K562 (cell line): ENCODE measurements at places on chromosomes 12 and 14. TPM values are rescaled to one million over a fixed set of nuclear protein-coding genes. Genes with fewer than 3 reads are reported as not detected.

Gene CLEC1A
- total RNA-seq = not detected in 2 replicates

Gene SLC17A8
- total RNA-seq = not detected in 2 replicates

Gene ADCY6
- total RNA-seq = 0.87 and 1.0 TPM in 2 replicates

Gene KRT6C
- total RNA-seq = not detected in 2 replicates

Gene ADCK1
- 6.4 and 7.1 TPM in 2 replicates for total RNA-seq

Gene CLEC4E
- total RNA-seq = not detected in 2 replicates

Gene CPM
- total RNA-seq = 0.22 and 0.31 TPM in 2 replicates

Gene DHRS7
- total RNA-seq = 14.5 and 15.7 TPM in 2 replicates

Gene CDK17
- total RNA-seq = 21.1 and 24.6 TPM in 2 replicates

Gene POTEM
- not detected in 2 replicates for total RNA-seq

Gene OTOGL
- total RNA-seq = 0.02 TPM in 1 of 2 replicates, not detected in the other

Gene SMCO2
- not detected in 2 replicates for total RNA-seq

Gene KLHDC1
- 0.22 TPM in 2 replicates for total RNA-seq

Gene GPR137C
- 0.07 and 0.31 TPM in 2 replicates for total RNA-seq

Gene TESPA1
- 2.4 and 3.8 TPM in 2 replicates for total RNA-seq

Gene PAH
- 0.31 and 0.75 TPM in 2 replicates for total RNA-seq

Gene IL22
- not detected in 2 replicates for total RNA-seq

Gene PCNX4
- total RNA-seq = 25.9 and 35.5 TPM in 2 replicates

Gene BAZ2A
- total RNA-seq = 72.1 and 86.4 TPM in 2 replicates

Gene DACT1
- 0.13 TPM in 2 replicates for total RNA-seq

Gene ZFHX2
- 0.11 and 0.22 TPM in 2 replicates for total RNA-seq

Gene TC2N
- 8.4 and 9.5 TPM in 2 replicates for total RNA-seq

Gene CFAP251
- total RNA-seq = 17.2 and 18.2 TPM in 2 replicates

Gene RTN1
- total RNA-seq = not detected in 2 replicates

Gene LRP1-AS
- total RNA-seq = not detected in 2 replicates

Gene GARIN6
- total RNA-seq = not detected in 2 replicates

Gene LMNTD1
- total RNA-seq = not detected in 2 replicates

Gene TEX22
- 1.0 and 1.7 TPM in 2 replicates for total RNA-seq

Gene C3AR1
- 3.5 and 3.9 TPM in 2 replicates for total RNA-seq

Gene HNF1A
- total RNA-seq = not detected in 2 replicates

Gene FGF6
- total RNA-seq = not detected in 2 replicates

Gene ATL1
- 0.16 TPM in 1 of 2 replicates, not detected in the other for total RNA-seq

Gene FOXN4
- not detected in 2 replicates for total RNA-seq

Gene TMEM30B
- 0.04 TPM in 1 of 2 replicates, not detected in the other for total RNA-seq

Gene NPAS3
- not detected in 2 replicates for total RNA-seq

Gene JDP2
- 8.9 and 9.6 TPM in 2 replicates for total RNA-seq

Gene HRK
- total RNA-seq = not detected in 2 replicates

Gene VWF
- 0.40 and 0.53 TPM in 2 replicates for total RNA-seq

Gene CCDC184
- 0.09 and 0.18 TPM in 2 replicates for total RNA-seq

Gene MDGA2
- not detected in 2 replicates for total RNA-seq

Gene LHX5
- 0.04 and 0.16 TPM in 2 replicates for total RNA-seq

Gene LMO3
- 0.20 and 0.40 TPM in 2 replicates for total RNA-seq

Gene MOK
- total RNA-seq = 4.9 TPM in 2 replicates

Gene POTEG
- not detected in 2 replicates for total RNA-seq

Gene FAM90A1
- 0.16 TPM in 1 of 2 replicates, not detected in the other for total RNA-seq

Gene PMCH
- total RNA-seq = not detected in 2 replicates

Gene AQP6
- not detected in 2 replicates for total RNA-seq

Gene CCDC88C
- 16.8 and 22.5 TPM in 2 replicates for total RNA-seq

Gene RNASE2
- not detected in 2 replicates for total RNA-seq

Gene ACVRL1
- total RNA-seq = 1.3 and 1.4 TPM in 2 replicates

Gene CDKN3
- 41.3 and 46.5 TPM in 2 replicates for total RNA-seq

Gene PTGER2
- not detected in 2 replicates for total RNA-seq

Gene GLI1
- 2.1 and 3.7 TPM in 2 replicates for total RNA-seq

Gene GZMH
- total RNA-seq = not detected in 2 replicates

Gene CCDC38
- not detected in 2 replicates for total RNA-seq

Gene GPD1
- total RNA-seq = 0.55 and 0.67 TPM in 2 replicates

Gene TAS2R13
- total RNA-seq = 0.44 and 0.49 TPM in 2 replicates

Gene NFE2
- total RNA-seq = 244 and 252 TPM in 2 replicates
